ENCODE measurements at places on chromosomes 3 and 15.

- DNase-seq: no peak
Measured at GRCh38 chr15:34861214-34861613, 65.9 kb upstream of the ACTC1 start.

- no peak for DNase-seq
Measured at GRCh38 chr3:109275702-109276293, 40.5 kb downstream of the DPPA2 start.

DNA sequence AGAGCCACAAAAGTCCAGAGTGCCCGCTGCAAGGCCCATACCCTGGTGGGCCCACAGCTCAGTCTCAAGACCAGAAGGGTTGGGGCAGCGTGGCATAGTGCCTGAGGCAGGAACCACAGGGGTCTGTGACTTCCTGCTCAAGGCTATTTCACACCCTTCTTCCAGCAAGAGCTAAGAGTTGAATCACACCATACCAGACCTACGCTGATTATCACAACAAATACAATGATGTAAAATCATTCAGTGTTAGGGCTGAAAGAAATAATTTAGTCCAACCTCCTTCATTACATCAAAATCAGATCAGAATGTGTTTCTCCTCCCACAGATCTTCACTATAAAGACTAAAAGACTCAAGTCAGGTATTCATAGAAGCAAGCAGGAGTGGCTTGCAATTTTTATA, 27.8 kb upstream of the ST8SIA2 start:
- DNase-seq: no peak

- no peak for DNase-seq
Measured at GRCh38 chr3:160797356-160797755, 41.3 kb downstream of the PPM1L start.

DNA sequence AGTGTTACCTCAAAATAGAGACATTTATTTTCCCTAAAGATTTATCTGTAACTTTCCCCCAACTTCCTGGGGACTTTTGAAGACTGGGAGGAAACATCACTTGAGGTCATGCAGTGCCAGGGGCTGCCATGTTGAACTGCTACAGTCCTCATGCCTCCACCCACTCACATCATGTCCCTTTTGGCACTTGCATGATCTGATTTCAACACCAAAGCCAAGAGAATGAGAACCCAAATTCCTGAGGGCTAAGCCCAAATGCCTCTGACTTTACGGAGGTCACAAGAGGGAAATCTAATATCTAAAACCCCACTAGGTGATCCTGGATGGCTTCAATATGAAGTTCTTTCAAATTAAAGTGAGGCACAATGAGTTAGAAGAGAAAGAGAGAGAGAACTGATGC, 213.1 kb downstream of the NTRK3 start:
- no peak for DNase-seq

- DNase-seq: no peak
Measured at GRCh38 chr15:99425657-99426301, 140.0 kb upstream of the MEF2A start.

- DNase-seq: no peak
Measured at GRCh38 chr3:143643905-143644304, 204.4 kb downstream of the SLC9A9 start.

DNA sequence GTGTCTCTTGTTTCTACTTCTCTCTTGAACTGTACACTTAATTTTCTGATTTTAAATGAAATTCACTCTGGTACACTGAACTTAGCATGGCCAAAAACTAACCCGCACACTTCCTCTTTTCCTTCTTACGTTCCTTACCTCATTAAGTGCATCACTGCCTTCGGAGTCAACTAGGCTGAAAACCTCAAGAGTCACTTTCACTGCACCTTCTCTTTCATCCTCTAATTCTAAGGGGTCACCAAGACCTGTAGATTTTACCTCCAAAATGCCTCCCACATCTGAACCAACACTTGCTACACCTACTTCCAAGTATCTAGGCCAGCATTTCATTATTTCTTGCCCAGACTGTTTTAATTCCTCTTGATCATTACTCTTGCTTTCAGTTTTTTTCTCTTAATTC, 6.6 kb downstream of the CBLB start:
- DNase-seq: no peak

DNA sequence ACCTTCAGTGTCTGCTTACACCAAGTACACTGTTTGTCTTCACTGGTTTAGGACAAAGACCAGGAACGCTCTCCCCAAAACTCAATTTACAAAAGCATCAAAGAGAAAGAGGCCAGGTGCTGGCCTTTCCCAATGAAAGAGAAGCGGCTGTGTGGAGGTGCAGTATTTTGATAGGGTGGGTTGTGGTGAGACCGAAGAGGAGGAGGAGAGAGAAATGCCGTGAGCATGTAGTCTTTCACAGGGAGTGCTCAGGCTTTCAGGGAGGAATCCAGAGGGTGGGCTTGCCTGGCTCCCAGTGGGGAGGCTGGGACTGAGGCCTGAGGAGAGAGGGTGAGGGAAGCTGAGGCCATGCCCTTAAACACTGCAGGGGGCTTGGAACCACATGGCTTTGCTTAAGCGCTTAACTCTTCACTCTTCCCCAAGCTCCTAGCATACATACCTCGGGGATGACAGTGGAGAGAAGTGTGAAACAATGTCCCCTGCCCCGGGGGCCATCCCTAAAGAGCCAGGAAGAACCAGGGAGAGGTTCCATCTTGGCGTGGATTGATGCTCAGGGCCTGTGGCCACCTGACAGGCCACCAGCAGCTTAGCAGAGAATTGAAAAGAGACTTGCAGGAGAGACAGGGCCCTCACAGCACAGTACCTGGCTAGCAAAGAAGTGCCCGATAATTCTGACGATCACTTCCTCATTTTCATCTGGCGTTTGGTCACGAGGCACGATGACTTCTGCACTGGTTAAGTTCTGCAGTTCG, 60.5 kb downstream of the SENP2 start:
- DNase-seq: no peak

DNA sequence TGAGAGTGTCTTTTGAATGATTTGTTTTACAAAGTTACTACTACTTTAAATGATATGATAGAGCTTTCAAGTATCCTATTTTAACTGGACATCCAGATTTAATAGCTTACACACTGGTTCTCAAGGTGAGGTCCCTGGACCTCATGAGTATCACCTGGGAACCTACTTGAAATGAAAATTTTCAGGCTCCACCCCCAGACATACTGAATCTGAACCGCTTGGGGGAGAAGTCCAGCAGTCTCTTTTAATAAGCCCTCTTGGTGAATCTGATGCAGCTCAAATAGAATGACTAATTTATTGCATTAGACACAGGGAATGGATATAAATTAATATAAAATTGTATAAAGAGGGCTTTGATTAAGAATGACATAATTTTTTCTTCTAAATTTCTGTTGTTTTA, 29.4 kb upstream of the SLITRK3 start:
- DNase-seq: no peak

DNA sequence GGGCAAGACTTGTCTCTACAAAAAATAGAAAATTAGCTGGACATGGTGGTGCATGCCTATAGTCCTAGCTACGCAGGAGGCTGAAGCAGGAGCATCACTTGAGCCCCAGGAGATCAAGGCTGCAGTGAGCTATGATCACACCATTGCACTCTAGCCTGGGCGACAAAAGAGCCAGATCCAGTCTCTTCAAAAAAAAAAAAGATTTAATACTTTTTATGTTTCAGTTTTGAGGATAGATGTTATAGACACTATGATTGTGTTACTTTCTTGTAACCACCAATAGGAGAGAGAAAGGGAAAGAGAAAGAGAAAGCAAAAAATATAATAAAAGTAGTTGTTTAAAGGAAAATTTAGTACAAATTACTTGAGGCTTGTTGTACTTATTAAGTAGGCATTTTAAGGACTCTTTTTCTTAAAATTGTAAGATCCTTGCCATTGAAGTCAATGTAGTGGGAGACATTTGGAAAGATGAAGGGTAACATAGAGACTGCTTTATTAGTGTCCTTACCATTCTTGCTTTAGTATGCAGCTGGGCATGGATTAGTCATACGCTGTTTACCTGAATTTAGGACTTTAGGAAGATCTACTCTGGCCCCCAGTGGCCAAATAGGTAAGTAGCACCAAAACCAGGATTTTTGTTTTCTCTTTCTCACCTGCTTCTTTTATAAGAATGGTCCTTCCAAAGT, 35.1 kb upstream of the ZDHHC23 start:
- DNase-seq: peak; percentile 64

DNA sequence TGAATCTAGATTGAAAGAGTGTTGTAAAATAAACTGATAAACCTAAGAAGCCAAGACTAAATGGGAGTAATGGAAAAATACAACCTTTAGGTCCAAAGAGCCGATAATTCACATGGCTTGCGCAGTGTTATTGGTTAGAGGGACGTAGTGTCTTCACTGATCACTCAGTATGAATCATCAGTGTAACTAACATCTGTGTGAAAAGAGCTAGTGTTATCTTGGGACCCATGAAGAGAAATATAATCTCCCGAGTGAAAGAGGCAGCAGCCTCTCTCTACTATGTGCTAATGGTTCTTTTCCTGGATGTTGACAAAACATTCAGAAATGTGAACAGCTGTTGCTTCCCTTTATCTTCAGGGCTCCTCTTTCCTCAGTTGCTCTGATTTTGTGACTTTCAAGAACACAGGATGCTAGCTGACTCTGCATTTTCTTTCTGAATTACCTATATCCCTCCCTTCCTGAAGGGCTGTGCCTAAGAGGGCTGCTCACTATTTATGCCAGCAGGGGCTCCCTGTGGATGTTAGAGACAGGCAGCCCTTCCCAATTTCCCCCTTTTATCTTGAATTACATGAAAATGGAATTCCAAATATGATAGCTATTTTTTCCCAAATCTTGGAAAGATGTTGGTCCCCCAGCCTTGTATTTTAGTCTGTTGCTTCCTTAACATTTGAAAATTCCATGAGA, 128.8 kb downstream of the GRM7 start:
- no peak for DNase-seq

DNA sequence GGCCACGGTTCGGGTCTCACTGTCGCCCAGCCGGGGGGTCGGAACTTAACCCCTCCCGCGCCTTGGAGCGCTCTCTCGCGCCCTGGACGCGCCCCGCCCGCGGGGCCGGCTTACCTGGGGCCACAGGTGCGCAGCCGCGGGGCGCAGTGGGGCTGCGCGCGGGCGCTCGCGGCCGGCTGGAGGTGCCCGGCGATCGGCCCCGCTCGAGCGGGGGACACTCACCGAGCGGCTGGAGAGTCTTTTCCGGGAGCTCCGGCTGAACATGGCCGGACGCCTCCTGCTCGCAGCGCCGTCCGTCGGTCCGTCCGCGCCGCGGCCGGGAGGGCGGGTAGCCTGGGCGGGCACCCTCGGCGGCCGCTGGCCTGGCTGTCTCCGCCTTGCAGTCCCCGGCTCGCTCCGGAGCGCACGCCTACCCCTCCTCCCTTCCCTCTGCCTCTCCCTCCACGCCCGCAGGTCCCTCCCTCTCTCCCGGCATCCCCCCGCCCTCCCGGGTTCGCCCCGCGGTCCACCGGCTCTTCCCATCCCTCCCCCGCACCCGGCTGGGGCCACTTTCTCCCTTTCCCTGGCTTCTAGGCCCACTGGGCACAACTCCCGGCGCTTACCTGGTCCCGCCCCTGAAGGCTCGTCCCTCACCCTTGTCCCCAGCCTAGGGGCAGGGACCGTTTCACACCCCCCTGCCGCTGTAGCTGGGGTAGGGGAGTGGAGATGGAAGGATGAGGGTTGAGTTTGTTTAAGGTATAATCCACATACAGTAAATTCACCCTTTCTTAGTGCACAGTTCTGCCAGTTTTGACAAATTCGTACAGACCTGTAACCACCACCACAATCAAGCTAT, 220.1 kb upstream of the PRICKLE2 start:
- DNase-seq: peak; percentile 5

DNA sequence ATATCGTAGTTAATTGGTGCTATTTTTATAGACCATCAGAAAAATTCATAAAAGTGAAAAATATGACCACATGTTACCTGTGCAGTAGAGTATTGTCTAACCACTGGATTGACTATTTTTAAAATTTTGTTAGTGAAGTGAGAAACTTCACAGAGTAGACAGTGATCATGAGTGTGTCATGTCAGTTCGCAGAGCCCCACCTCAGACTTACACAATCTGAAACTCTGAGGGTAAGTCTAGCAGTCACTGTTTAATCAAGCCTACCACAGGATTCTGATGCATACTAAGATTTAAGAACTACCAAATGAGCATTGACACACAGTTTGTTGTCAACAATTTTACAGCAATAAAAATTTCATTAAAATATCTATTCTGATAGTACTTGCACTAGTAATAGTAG, 552.9 kb upstream of the SUCLG2 start:
- no peak for DNase-seq

GRCh38 chr3:43695443-43695842, 4.7 kb downstream of the ABHD5 start:
- no peak for DNase-seq

DNA sequence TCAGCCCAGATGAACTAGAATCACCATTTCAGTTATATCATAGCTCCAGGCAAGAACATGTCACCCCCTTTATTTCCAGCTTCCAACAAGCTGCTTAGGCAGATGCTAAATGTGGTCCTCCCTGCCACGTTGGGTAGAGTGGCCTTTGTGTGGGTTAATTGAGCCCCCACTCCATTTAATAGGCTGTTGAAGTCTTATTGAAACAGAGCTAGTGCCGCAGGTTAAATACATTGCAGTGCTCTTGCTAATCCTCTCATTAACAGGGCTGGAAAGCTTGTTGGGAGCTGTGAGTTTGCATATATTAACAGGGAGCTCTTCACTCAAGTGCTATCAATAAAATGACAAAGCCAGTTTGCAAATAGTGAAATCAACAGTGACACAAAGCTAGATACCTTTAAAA, 248.4 kb upstream of the CMC1 start:
- no peak for DNase-seq

DNA sequence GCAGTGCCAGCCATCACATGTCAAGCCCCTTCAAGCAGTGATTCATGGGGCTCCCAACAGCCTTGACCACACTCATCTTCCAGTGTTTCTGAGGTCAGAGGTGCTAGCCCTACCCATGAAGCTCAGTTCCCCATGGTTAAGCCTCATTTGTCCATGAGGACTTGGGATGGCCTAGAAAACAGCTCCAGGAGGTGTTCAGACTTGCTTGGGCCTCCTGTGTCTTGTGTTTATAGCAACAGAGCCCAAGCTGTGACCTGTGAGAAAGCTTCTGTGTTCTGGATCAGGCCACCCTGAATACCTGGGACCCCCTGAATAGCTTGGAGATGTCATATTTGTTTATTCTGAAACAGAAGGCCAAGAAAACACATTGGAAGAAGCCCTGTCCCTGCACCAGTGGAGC, 36.7 kb downstream of the LARP6 start:
- DNase-seq: no peak

- DNase-seq: no peak
Measured at GRCh38 chr3:42430781-42431532, 20.5 kb upstream of the LYZL4 start.

- DNase-seq: no peak
Measured at GRCh38 chr15:52462806-52463360, 65.8 kb downstream of the MYO5A start.

DNA sequence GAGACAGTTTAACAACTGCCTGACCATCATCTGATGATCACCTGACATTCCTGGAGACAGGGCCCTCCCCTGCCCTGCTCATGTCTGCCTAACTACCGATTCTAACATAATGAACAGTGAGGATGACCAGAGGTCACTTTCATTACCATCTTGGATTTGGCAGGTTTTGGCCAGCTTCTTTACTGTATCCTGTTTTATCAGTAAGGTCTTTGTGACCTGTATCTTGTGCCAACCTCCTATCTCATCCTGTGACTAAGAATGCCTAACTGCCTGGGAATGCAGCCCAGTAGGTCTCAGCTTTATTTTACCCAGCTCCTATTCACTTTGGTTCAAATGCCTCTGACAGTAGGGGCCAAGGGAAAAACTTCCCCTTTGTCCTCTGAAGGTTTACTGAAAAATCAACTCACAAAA, 40.2 kb downstream of the METTL6 start:
- no peak for DNase-seq

- DNase-seq: peak; percentile 53
Measured at GRCh38 chr3:72523429-72524151, 324.7 kb downstream of the SHQ1 start.
